Muscle of back (tissue), 13 donors: ENCODE measurements at places on chromosomes 3 and 15.
A peak's percentile ranks its signal among the peaks of the same experiment; 100 is the strongest.

DNA sequence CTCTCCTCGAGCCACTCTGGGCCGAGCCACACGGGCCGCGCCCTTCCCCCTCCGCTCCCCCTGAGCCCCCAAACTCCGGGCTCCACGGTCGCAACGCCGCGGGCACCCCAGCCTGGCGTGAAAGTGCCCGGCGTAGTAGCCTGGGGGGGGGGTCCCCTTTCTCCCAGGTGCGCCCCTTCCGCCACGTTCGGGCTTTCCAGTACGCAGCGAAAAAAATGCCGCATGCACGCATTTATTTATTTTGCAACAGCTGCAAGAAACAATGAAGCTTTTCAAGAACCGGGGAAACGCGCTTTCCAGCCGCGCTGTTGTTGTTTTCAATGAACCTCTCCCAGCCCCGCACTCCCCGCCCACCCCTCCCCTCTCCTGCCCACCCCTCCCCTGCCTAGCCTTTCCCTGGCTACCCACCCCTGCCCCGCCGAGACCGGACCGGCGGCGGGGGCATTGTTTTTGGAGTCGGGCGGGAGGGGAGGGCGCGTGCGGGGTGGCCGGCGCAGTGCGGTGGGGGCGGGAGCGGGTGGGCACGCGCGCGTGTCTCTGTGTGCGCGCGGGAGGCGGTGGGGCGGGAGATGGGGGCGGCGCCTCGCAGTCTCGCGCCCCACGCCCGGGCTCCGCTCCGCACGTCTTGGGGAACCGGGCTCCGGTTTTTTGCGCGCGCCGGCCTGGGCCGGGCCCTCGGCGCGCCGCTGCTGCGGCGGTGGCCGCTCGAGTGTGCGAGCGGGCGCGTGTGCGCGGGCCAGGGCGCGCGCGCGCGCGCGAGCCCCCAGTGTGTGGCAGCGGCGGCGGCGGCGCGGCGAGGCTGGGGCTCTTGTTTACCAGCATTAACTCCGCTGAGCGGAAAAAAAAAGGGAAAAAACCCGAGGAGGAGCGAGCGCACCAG, at the start of gene IGF1R:
Gene IGF1R, plus strand, starts transcription at position 766 of the 880 bp plus-strand sequence. CDS start 1,043 bp downstream, outside the sequence.
- peak; percentile 95 for DNase-seq

- DNase-seq = peak; percentile 75
These were observed 526.8 kb upstream of the TBL1XR1 start for GRCh38 chr3:177724020-177724638.

DNA sequence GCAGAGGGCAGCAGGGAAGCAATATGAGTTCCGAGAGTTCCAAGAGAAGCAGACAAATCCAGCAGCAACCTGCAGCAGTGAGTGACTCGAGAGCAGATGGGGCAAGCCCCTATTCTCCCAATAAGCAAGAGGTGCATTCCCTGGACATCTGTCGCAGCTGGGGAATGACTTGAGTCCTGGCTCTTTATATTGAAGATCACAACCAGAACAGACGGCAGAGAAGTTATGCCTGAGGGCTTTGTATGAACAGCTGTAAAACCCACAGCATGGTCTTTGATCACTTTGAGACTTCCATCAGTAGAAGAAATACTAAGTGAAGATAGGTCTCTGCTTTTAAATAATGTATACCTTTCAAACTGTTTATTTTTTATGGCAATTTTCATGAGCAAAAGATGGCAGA, 23.6 kb upstream of the C3orf22 start:
- DNase-seq = no peak

GRCh38 chr3:71659864-71660591, 65.2 kb downstream of the EIF4E3 start:
- DNase-seq = no peak

- peak; percentile 1 for DNase-seq
These were observed 530 bp upstream of the TUBGCP5 start for GRCh38 chr15:23039917-23040281.

- DNase-seq = peak; percentile 10
These were observed 328.0 kb upstream of the MANF start for GRCh38 chr3:51057121-51057520.

DNA sequence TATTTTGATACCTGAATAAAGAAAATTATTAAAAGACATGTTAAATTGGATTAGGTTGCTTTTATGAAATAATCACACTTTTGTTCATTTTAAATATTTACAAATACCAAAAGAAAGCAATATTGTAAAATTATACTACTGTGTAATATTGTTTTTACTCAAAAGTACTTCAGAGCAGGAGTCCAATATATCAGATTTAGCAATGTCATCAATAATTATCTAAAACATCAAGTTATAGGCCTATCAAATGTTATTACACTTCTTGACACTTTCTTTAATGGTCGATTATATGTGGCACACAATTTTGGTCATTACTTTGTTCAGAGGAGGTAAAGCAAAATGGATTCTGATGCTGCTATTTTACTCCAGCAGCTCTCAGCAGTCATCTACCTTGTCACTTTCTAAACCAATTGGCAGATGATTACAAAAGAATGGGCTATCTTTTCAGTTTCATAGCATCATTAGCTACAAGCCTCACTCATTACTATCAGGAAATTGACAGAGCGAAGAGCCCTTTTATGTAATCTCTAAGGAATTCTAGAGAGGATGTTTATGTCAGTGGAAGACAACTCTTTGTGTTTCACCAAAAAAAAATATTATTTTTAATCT, 318.6 kb downstream of the PLOD2 start:
- no peak for DNase-seq

- no peak for DNase-seq
These were observed 81.0 kb upstream of the LMCD1 start for GRCh38 chr3:8420612-8421011.

DNA sequence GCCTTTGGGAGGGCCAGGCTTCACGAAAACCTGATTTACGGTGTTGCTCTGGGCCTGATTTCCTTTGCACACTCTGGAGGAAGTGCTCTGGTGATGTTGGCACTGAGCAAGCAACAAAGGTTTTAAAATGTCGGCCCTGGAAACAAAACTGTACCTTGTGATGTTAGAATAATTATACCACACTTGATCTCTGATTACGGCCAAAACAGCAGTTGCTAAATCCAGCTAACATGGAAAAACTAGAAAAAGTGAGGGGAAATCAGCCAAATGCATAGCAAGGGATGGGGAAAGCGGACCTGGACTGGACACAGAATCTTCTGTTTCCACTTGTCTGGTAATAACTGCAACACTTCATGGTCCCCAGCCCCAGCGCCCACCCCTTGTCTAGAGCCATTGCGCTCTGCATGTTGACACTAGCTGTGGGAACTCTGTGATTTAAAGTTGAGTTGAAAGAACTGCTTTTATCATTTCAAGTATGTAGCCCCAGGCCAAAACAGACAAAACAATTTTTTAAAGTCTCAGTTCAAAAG, 120.1 kb downstream of the VGLL4 start:
- no peak for DNase-seq

DNA sequence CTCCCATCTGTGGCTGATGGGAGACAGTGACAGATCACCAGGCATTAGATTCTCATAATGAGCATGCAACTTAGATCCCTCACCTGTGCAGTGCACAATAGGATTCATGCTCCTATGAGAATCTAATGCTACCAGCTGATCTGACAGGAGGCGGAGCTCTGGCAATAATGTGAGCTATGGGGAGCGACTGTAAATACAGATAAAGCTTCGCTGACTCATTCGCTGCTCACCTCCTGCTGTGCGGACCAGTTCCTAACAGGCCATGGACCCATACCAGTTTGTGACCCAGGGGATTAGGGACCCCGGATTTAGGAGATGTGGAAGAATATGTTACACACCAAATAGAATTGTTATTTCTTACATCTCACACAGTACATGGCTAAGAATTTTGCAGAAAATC, 6.7 kb downstream of the ARGFX start:
- DNase-seq = no peak

GRCh38 chr15:42083605-42083908, 10.8 kb downstream of the PLA2G4D start:
- no peak for DNase-seq

GRCh38 chr3:110227991-110228390, 843.6 kb upstream of the NECTIN3 start:
- no peak for DNase-seq

GRCh38 chr15:76912430-76912829, 7.3 kb upstream of the SCAPER start:
- no peak for DNase-seq

DNA sequence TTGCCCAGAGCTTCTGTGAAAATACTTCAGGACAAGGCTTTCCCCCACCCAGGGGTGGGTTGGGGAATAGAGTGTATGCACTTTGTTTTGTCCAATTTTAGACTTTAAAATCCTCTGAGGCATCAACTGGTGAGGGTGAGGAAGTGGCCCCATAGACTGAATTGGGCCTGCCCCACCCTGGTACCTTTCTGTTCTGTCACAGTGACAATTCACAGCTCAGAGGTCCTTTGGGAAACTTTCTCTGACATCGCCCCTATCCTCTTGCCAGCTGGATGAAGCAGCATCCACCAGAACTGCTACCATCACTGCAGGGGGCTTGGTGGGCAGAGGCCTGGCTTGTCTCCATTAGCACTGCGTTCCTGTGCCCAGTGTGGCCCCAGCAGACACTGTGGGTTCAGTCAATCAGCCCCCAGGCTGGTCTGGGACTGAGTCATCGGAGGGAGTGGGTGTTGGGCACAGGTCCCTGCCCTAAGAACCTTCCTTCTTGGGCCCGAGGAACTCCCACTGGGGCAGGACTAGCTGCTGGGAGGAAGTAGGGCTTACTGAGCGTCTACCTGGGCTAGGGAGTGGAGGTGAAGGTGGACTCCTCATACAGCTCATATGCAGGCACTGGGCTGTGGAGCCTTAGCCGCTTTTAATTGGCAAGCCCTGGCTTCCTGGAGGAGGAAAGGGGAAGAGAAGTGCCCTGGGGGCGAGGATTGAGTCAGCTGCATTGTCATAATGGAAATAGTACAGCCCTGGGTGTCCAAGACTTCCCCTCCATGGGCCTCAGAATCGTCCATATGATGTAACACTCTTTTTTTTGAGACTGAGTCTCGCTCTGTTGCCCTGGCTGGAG, 1.5 kb upstream of the PPM1M start:
- no peak for DNase-seq

GRCh38 chr3:197234947-197235914, 63.2 kb downstream of the DLG1 start:
- no peak for DNase-seq

GRCh38 chr3:183819831-183820230, 5.5 kb downstream of the MAP6D1 start:
- no peak for DNase-seq

GRCh38 chr15:99537344-99537743, 28.4 kb upstream of the MEF2A start:
- DNase-seq = no peak

DNA sequence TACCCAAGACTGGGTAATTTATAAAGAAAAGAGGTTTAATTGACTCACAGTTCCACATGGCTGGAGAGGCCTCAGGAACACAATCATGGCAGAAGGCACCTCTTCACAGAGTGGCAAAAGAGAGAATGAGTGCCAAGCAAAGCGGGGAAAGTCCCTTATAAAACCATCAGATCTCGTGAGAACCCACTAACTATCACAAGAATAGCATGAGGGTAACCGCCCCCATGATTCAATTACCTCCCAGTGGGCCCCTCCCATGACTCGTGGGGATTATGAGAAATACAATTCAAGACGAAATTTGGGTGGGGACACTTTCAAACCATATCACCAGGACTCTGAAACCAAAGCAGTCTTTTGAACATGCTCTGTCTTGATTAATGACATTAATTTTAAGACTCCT, 7.0 kb downstream of the RTP3 start:
- DNase-seq = no peak

- DNase-seq = no peak
These were observed 806.6 kb downstream of the SQOR start for GRCh38 chr15:46441294-46442062.
